ENCODE measurements at places on chromosomes 1 and 21. TPM values are rescaled to one million over a fixed set of nuclear protein-coding genes. Genes with fewer than 3 reads are reported as not detected.

- no peak for DNase-seq
Observed at GRCh38 chr1:115829023-115829674, 11.8 kb downstream of the NHLH2 start.

GRCh38 chr1:202207292-202207691, 13.7 kb downstream of the LGR6 start:
- DNase-seq: no peak

DNA sequence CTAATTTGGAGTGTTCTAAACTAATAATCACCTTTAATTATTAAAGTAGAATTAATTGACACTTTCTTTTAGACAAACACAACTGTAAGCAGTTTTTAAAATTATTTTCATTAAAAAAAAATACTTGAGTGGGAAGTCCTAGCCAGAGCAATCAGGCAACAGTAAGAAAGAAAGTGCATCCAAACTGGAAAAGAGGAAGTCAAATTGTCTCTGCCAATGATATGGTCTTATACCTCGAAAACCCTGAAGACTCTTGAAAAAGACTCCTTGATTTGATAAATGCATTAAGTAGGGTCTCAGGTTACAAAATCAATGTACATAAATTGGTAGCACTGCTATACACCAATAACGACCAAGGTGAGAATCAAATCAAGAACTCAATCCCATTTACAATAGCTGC, 83.0 kb upstream of the GADD45A start:
- no peak for DNase-seq

DNA sequence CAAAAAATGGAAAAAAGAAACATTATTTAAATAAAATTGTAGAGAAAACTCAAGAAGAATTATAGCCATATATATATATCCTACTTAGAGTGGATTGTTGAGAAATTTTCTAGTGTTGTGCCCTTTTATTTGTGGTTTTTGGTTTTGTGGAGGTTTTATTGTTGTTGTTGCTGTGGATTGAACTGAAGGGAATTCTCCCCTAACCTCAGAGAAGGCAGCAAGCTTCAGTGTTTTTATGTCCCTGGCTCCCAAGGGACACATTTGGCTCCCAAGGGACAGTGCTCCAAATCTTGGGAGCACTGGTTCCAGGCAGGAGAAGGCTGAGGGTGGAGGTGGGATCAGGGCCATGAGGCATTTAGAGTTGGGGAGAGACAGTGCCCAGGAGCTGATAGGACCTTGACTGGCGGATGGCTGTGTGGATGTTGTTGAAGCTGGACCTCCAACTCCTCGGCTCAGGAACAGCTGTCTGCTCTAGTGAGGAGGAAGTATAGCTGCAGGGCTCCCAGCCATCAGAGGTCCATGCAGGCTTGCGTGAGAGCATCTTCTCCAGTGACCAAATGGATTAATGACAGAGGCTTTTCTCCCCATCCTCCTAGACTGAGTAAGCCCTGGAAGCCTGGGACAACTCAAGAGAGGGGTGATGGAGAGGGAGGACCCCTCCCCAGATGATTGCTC, 100.5 kb downstream of the TEX35 start:
- no peak for DNase-seq

DNA sequence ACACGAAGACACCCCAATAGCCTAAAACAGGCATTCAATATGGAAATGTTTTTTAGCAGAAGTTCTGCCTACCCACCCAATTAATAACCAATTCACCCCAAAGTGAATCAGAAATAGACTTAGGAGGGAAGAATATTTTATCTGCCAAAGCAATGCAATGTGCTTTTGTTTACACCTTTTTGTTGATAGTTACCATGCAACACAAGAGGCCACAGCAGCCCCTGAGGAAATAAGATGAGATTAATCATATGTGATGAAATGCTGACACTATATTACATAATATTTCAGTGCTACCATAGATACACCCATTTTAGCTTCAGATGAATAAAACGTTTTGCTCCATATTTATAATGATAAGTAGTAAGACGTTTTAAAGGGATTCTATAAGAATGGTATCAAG, 60.9 kb upstream of the RGS2 start:
- no peak for DNase-seq

DNA sequence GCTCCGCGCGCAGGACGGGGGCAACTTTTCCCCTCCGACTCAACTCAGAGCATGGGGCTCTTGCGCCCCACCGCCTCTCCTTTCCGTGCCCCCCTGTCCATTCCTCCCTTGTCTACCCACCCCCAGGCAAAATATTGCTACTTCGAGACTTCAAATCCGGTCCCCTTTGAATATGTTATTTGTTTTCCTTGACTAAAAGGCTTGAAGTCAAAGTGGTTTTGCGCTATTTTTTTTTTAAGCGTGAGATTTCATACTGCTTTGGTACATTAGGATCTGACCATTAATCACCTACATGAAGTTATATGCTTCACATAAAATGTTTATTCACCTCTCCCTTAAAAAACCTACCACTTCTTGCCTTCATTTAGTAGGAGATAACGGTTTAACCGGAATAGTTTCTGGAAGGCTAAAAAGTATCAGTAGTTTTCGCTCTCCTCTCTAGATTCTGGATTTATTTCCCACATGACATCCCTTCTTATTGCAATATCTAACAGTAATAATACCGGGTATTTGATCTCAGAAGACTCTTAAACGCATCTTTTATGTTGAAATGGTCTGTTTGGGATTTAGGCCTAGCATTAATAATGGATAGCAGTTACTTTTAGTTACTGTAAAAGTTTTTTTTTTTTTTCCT, 1.6 kb downstream of the NFIA start:
- DNase-seq: no peak

DNA sequence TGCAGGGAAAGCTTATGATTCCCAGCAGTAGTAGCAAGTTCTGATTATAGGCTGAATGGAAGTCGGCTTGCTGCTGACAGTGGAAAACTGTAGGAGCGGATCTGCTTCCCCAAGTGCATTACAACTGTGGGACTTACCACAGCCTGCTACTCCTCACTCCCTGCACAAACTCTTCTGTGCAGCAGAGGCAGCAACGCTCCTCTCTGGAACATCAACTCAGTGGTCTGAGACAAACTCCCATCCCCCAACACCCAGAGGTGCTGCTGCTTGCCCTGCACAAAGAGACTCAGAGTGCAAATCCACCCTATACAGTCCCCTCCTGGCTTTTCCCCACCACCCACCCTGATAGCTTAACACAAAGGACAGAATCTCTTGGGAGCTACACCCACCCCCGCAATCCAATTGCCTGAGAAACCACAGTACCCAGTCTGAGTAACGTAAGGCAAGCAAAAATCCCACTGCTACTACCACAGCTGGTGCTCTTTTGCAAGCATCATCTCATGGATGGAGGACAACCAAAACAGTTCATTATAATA, 1455.2 kb downstream of the AMY1C start:
- no peak for DNase-seq

DNA sequence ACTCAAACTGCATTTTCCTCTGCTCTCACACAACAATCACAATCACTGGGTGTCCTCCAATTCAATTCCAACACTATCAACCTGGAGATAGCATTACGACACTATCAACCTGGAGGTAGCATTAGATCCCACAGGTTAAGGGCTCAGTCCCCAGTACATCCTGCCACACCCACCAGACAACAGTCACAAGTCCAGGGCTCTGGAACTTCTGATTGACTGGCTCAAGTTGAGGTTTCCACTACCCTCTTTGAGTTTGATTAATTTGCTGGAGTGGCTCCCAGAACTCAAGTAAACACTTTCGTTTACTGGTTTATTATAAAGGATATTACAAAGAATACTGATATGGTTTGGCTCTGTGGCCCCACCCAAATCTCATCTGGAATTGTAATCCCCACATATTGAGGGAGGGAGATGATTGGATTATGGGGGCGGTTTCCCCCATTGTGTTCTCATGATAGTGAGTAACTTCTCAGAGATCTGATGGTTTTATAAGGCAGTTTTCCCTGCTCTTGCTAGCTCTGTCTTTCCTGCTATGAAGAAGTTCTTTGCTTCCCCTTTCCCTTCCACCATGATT, 49.6 kb upstream of the ARHGAP29 start:
- DNase-seq: no peak

DNA sequence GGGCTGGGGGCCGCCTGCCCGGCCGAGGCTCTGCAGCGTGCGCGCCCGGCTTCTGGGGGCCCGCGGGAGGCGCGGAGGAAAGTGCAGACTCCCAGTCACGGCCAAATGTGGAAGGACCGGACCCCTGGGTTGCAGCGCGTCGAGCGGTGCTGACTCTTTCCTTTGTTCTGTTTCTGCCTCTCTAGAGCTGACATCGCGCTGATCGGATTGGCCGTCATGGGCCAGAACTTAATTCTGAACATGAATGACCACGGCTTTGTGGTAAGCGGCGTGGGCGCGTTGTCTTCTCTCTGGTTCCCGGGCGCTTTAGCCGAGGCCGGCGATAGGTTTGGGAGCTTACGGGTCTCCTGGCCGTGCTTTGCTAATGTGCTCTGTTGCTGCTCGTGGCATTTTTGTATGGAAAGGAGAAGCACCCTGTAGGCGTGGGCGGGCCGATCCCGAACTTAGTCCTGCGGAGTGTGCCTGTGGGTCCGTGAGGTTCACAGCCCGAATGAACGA, 629 bp downstream of the PGD start:
- DNase-seq: peak; percentile 45

Gene B4GALT2
- total RNA-seq: 35.6 TPM

Gene S100A8
- 40.7 TPM for total RNA-seq

Gene PSRC1
- total RNA-seq: 0.74 TPM

Gene MAP7D1
- 385 TPM for total RNA-seq
